Endothelial cell of coronary artery (primary cell): ENCODE measurements at places on chromosomes 16 and 17. TPM values are rescaled to one million over a fixed set of nuclear protein-coding genes. Genes with fewer than 3 reads are reported as not detected.

The TBX2 gene
- under 0.01 and 1.0 TPM in 2 replicates for total RNA-seq

The HOXB13 gene
- total RNA-seq = not detected in 2 replicates

The MT1F gene
- 0.99 and 1.0 TPM in 2 replicates for total RNA-seq

The APOBR gene
- not detected in 2 replicates for total RNA-seq

The CRLF3 gene
- total RNA-seq = 18.8 TPM in 2 replicates

The NIP7 gene
- total RNA-seq = 29.5 and 33.9 TPM in 2 replicates

The FAHD1 gene
- 132 and 143 TPM in 2 replicates for total RNA-seq

The DPEP1 gene
- 2.0 and 2.5 TPM in 2 replicates for total RNA-seq

The PSME3 gene
- total RNA-seq = 86.4 and 101 TPM in 2 replicates

The HLF gene
- 0.18 TPM in 1 of 2 replicates, not detected in the other for total RNA-seq

The PRAC1 gene
- total RNA-seq = not detected in 2 replicates

The CIBAR2 gene
- not detected in 2 replicates for total RNA-seq

The YBX2 gene
- not detected in 2 replicates for total RNA-seq

The DLX3 gene
- not detected in 2 replicates for total RNA-seq

The STH gene
- not detected in 2 replicates for total RNA-seq

The TMED6 gene
- total RNA-seq = not detected in 2 replicates

The CCR7 gene
- under 0.01 and 0.09 TPM in 2 replicates for total RNA-seq

The KRT17 gene
- 2.2 and 2.4 TPM in 2 replicates for total RNA-seq

The GRIN2A gene
- total RNA-seq = under 0.01 TPM in 1 of 2 replicates, not detected in the other

The EPOP gene
- 2.0 and 3.1 TPM in 2 replicates for total RNA-seq

The EME1 gene
- 3.6 and 4.0 TPM in 2 replicates for total RNA-seq

The KRT38 gene
- total RNA-seq = not detected in 2 replicates

The PPP1R27 gene
- total RNA-seq = not detected in 2 replicates

The FLCN gene
- 33.4 and 37.0 TPM in 2 replicates for total RNA-seq

The CACNG4 gene
- not detected in 2 replicates for total RNA-seq

The FBXW10 gene
- under 0.01 TPM in 1 of 2 replicates, not detected in the other for total RNA-seq
